Kidney glomerular epithelial cell (primary cell): ENCODE measurements at places on chromosomes 3 and 15.

DNA sequence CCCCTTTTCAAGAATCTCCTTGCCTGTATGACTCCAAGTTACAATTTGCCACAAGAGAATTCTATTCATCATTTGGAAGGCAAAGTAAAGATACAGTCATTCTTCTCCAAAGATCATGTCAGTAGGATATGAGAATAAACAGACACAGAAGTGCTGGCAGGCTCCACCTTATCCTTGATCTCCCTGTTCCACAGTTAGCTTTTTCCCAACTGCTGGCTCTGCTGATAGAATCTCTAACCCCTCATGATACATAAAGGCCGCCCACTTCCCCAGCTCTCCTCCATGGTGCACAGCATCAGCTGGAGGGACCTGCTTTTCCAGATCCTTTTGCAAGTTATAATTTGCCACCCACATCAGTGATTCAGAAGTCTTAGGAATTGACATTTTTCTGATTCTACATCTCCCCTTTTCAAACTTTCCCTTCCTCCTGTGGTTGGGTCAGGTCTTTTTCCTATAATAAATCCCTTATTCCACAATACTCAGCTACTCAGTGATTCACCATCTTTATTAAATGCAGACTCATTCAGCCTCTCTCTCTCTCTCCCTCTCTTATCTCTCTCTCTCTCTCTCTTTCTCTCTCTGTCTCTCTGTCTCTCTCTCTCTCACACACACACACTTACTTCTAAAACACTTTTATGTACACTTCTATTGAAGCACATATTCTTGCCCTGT is 465.4 kb downstream of the GBE1 start:
- DNase-seq, result no peak

DNA sequence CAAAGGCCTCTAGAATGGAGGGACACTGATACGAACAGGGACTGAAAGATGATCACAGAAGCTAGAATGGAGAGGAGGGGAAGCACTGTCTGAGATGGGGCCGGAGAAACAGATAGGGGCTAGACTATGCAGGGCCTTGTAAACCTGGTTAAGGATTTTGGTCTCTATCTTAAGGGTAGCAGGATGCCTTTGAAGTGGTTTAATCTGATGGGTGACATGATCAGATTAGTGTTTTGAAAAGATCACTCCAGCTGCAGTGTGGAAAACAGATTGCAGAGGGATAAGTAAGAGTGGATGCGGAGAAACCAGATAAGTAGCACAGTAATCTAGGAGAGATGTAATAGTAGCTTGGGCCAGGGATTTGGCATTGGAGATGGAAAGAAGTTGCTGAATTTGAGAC is 108.1 kb downstream of the RSRC1 start:
- no peak for DNase-seq

- DNase-seq, result no peak
Observed at GRCh38 chr15:62822228-62822627, 220.3 kb upstream of the TPM1 start.

DNA sequence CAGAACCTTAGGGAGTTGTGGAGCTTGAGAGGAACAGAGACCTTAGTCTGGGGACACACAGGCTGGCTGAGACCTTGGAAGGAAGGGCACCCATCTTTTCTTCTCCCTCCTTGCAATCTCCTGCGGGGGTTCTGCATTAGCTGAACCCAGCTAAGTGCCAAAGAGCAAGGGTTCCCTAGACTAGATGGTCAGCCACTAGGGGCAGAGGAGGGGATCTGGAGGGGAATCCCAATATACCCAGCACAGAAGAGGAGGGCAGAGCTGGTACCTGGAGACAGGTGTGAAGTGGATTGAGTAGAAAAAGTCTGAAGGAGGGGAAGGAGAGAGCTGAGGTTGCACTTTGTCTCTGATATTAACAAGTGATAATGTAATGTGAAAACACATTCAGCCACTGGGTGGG is 212.8 kb downstream of the ADAMTS9 start:
- no peak for DNase-seq

DNA sequence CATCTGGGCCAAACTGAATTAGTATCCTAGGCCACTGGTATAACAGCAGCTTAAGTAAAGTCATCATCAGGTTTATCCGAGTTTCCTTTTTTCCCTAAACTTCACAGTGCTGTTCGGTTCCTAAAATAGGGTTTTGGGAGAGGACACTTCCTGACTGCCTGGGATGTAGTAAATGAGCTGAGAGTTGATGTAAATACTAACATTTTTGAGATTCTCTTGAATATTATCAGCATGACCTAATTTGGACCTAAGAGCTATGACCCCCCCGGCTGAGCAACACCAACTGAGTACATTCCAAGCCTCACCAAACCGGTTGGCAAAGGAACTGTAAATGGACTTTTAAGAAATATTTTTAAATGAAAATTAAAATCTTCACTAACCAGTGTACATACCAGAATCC is 78.8 kb downstream of the IL5RA start:
- DNase-seq, result no peak
